ENCODE measurements at places on chromosomes 2 and 18.

DNA sequence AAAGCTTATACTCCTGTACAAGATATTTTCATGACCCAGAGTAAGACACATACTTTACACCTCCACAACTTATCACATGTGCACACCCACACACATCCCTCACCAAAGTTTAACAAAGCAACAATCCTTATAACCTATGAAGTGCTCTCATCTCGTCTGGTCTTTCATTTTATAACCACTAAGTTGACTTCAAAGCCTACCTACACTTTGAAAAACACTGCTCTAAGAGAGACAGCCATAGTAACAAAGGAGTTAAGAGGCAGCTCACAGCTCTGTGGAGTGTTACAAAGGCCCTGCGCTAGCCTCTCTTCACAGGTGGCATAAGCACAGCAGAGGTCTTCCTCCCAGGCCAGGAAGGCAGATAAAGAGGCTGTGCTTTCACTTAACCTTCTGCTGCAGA is 69.7 kb upstream of the TMEM200C start:
- DNase-seq: no peak

DNA sequence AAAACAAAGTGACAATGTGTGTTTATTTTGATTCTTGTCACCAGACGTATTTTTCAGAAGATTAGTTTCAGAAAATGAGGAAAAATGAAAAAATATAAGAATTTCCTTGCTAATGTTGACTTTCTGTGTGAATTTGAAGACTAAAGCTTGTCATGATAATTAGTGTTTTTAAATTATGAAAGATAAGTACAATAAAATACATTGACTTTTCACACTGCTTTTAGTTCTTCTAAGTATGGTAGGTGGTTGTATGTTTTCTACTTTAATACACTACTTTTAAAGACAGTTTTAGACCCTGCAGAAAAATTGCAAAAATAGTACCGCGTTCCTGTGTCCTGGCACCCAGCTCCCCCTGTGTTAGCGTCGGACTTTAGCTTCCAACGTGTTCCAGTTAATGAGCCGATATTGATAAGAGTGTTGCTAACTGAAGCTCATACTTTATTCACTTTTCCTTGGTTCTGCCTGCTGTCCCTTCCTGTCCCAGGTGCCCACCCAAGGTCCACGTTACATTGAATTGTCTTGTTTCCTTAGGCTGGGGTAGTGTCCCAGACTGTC is 695 bp downstream of the RBFA start:
- DNase-seq: no peak

DNA sequence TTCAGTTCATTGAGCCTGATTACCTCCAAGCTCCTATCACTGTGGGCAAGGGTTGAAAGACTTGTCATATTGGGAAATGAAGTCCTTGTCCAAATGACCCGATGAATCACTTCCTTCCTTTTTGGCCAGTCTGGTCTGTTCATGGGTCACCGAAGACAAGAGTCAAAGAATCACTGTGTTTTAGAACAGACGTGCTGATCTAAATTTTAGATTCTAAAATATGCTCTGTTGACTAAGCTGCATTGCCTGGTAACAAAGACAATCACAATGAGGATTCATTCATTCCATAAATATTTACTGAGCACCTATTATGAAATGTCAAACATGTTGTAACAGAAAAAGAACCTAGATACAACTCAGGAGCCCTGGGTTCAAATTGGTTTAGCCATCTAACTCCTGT is 99.4 kb upstream of the RND3 start:
- DNase-seq: no peak

DNA sequence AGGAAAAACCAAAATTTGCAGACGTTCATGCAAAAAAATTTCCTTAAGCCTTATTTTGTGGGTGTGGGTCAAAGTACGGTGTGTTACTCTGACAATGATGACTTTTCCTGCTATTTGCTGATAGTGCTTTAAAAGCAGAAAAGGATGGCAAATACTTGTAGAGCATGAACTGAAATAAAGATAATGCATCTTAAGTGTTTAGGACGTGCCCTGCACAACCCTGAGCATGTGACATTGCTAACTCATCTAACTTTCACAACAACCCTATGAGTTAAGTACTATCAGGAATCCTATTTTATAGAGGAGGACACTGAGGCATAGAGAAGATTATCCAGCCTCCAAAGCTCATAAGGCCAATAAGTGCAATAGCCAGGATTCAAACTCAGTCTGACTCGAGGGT is 143.3 kb downstream of the RNF152 start:
- DNase-seq: no peak

DNA sequence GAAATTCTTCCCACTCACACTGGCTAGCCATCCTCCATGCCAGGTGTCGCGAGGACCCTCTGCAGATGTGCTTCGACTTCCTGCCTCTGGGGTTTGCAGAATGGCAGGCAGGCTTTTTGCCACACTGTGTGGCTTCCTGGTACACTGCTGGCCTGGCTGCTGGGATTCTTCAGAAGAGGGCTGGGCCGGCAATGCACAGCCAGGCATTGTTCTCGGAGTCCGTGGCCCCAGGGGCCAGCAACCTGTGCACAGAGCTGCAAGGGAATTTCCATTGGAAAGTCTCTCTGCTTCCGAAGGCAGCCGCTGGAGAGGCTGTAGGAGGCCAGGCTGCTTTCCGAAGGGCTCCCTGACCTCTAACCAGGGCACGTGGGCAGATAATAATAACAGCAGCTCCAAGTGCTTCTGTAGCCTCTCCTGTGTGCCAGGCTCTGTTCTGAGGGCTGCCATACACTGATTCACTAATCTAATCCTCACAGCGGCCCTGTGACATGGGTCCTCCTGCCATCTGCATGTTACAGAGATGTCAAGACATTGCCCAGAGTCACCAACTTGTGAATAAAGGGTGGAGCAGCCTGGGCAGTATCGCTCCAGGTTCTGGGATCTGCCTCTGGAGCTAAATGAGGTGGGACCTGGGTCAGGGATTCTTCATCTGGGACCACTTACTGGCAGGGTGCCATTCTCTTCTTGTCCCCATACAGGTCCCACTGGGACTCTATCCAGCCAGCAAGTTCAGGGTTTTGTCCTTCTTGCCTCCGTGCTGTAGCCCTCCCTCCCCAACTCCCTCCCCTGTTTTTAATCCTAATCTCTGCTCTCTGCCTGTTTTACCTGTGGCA is 5.0 kb downstream of the LDLRAD4 start:
- DNase-seq: no peak

GRCh38 chr2:236302555-236302954 is 38.3 kb upstream of the ASB18 start:
- DNase-seq: no peak

GRCh38 chr2:120059483-120059882 is 46.6 kb downstream of the EPB41L5 start:
- no peak for DNase-seq

- DNase-seq: no peak
Measured at GRCh38 chr2:112836695-112837117, at the start of gene IL1B. Gene IL1B, minus strand, starts transcription at chr2:112836779. Its CDS starts 550 bp downstream, at chr2:112836229.

DNA sequence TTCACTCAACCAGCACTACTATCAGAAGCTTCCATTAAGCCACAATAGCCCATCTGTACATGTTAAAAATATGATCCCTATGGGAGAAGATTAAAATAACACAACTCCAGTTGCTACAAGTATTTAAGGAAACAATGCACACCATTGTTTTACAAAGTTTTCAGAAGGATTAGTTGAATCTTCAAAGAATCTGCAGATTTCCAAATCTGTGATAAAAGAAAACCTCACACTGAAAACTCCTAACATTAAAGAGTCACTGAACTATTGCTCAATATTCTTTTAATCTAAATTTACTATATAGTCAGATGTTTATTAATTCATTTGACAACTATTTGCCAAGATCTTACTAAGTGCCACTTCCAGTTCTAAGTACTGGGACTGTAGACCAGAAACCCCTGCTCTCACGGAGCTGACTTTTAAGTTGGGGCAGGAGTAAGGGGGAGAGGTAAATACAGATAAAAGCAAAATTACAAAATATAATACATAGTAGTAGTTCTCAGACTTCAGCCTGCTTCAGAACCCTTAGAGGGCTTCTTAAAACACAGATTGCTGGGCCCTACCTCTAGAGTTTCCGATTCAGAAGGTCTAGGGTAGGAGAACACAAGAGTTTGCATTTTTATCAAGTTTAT is 94.4 kb downstream of the STK39 start:
- DNase-seq: no peak

- no peak for DNase-seq
Measured at GRCh38 chr2:241080405-241081189, 21.5 kb downstream of the MTERF4 start.

DNA sequence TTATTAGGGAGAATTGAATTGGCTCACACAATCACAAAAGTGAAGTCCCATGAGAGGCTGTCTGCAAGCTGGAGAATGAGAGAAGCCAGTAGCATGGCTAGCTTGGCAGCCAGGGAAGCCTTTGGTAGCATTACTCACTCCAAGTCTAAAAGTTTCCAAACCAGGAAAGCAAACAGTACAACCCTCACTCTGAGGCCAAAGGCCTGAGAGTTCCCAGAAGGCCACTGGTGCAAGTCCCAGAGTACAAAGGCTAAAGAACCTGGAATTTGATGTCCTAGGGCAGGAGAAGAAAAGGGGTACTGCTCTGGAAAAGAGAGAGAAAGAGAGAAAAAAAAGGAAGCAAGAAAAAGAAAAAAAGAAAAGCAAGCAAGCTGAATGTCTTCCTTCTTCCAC is 318.2 kb downstream of the RND3 start:
- no peak for DNase-seq

GRCh38 chr2:204988836-204989235 is 443.6 kb downstream of the PARD3B start:
- no peak for DNase-seq

GRCh38 chr2:39202639-39203369 is 41.0 kb downstream of the CDKL4 start:
- no peak for DNase-seq

- no peak for DNase-seq
Measured at GRCh38 chr2:128799730-128800129, 481.1 kb upstream of the HS6ST1 start.

DNA sequence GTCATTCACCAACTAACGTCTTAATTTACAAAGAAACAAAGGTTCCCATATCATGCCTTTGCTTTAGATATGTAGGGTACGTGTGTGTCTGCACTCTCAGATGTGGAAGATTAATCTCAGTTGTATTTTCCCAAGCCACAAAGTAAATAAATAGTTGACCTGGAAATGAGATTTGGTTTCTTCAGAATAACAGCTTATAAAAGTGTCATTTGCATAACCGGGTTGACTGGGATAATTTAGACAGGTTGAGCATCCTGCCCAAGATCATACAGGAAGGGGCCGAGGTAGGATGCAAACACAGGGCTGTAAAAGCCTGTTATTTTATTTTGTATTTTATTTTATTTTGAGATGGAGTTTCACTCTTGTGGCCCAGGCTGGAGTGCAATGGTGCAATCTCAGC is 19.5 kb downstream of the ATG16L1 start:
- DNase-seq: no peak

- no peak for DNase-seq
Measured at GRCh38 chr2:196166876-196167275, 4.5 kb downstream of the STK17B start.
